GF-D8 (cell line): ENCODE measurements at places on chromosomes 6 and 20.

DNA sequence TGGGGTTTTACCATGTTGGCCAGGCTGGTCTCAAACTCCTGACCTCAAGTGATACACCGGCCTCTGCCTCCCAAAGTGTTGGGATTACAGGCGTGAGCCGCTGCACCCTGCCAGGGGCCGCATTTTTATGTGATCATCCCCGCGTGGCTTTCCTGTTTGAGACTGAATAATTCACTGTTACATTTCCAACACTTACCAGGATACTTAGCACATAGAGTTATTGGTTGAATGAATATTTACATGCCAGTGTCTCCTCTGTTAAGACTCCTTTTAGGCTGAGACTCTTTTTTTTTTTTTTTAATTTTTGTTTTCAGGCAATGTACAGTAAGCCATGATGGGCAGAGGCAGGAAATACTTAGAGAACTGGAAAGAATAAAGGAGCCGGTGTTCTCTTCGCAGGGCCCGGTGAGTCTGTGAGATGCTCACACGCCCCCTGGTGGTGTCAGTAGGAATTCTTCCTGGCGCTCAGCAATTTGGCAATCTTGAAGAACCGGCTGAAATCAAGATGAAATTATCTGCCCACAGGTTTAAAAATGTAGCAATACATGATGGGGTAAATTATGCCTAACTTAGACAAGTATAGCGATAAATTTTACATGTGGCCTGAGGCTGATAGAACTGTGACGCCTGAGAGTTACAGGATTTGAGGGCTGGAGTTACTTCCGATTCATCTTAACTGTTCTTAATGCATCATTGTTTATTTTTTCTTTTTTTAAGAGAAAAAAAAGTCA, 7.6 kb upstream of the RNF114 start:
- DNase-seq = peak; percentile 43

GRCh38 chr6:22468256-22468965, 101.0 kb upstream of the HDGFL1 start:
- DNase-seq = no peak

GRCh38 chr6:19811397-19812079, 25.6 kb upstream of the ID4 start:
- DNase-seq = no peak

- DNase-seq = no peak
Measured at GRCh38 chr6:53986721-53987521, 124.3 kb upstream of the MLIP start.

GRCh38 chr20:10498200-10498599, 63.1 kb downstream of the SLX4IP start:
- DNase-seq = peak; percentile 27

DNA sequence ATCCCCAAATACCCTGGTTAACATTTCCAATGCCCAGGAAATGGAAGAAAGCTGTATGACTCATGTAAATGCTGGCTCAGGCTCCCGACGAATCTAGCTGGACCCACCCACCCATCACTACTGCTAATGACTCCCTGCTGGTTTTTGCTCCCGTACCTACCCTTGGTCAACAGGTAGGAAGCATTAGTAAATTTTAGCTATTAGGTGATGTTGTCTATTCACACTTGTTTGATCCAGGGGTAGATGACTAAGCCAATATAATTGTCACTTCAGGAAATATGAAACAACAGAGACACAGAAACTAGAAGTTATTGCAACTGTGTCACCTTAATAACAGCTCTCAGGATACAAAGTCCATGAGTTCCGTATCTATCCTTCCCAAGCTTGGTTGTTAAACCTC, 94.4 kb upstream of the BEND6 start:
- DNase-seq = no peak

- no peak for DNase-seq
Measured at GRCh38 chr6:161594412-161594811, 320.6 kb upstream of the AGPAT4 start.

DNA sequence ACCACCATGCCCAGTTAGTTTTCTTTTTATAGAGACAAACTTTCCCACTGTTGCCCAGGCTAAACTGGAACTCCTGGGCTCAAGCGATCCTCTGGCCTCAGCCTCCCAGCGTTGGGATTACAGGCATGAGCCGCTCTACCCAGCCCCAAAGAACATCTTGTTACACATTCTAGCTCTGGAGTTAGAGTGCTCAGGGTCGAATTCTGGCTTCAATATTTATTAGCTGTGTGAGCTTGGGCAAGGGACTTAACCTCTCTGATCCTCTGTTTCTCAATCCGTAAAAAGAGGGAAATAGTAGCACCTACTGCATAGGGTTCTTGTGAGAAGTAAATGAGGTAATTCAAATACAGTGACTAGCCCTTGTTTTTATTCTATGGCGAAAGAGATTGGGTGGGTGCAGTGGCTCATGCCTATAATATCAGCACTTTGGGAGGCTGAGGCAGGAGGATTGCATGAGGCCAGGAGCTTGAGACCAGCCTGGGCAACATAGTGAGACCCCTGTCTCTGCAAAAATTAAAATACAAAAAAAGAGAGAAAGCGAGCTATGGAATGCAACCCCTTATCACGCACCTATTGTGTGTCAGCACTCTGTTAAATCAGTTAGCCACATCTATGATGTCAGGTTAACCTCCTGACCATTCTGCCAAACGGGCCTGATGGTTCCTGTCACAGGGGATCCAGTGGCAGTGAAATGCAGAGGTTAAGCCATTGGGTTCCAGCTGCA, 19.7 kb downstream of the BCAS4 start:
- DNase-seq = no peak

DNA sequence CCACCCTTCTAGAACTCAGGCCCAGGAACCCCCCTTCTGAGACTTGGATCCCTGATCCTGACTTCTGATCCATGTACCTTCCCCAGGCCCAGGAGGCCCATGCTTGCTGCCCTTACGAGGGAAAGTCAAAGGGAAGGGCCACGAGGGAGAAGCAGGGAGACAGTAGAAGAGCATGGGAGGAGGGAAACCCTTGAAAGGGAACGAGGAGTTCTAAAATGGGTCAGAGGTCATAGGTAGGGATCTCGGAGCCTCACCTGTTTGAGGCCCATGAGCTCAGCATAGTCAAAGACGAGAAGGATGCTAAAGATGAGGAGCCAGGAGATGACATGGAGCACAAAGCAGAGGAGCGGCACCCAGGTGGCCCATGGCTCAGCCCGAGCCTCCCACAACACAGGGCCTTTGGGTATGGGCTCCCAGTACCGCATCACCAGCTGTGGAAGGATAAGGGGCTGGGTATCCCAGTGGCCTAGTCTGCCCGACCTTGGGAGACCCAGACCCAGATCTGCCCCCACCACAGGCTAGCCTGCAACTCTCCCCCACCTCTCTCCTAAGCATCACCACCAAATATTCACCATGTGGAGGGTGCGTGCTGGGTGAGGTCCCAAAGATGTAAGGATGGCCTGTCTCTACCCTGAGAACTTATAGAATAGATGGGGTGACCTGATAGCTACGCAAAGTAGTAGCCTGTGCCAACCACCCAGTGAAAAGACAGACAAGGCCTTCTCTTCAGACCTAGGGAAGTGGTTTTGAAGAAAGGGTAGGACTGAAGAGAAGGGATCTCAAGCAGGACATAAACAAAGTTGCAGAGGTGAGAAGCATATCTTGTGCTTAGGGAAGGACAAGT, 1.5 kb downstream of the NRM start:
- DNase-seq = no peak

GRCh38 chr6:24330137-24330732, 27.6 kb downstream of the DCDC2 start:
- no peak for DNase-seq

- DNase-seq = no peak
Measured at GRCh38 chr6:79538106-79538971, 1.1 kb upstream of the LCA5 start.

DNA sequence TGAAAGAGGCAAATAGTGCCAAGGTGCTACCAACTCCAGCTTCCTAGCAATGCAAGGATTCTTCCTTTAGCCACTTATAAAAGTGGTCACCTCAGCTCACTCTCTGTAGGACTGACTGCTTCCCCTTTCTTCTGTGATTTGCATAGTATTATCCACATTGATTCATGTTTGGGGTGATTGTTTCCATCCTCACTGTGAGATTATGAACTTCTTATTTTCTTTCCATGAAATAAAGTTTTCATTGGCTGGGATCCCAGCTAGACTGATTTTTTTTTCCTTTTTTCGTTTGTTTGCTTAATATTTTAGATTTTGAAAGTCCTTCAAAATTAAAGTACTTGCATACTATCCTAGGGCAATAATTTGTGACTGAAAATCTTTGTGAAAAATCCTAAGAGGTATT, 50.5 kb downstream of the EYA4 start:
- no peak for DNase-seq

DNA sequence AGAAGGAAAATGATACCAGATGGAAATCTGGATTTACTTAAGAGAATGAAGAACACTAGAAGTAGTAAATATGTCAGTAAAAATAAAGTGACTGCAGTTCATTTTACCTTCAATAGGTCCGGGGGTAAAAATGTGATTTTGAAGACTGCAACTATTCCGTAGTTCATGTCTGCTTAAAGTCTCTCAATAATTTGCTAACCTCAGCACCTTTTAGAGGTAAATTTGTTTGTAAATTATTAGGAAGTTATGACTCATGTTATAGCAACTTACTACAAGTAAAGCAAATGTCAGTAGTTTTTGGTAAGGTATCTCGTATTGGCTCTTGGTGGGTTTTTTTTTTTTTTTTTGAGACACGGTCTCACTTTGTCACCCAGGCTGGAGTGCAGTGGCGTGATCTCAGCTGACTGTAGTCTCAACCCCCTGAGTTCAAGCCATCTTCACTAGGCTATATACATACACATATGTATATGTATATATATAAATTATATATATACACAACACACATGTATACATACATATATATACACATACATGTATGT, 32.1 kb downstream of the BICRAL start:
- DNase-seq = no peak

DNA sequence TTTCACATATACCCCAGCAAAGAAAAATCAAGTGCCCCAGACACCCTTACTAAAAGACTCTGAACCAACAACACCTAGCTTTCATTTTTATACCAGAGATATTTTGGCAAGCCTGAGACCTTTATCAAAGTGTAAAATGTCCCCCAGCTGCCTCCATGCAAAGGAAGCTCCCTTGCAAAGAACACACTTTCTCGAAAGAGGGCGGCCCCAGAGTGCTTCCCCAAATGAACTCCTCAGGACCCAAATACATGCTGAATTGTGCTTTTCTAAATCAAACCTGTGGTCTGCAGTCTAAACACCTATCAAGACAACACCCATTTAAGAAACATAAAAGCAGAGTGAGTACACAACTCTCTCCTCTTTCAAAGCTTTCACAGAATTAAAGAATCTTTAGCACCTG, 490 bp downstream of the IPCEF1 start:
- DNase-seq = peak; percentile 56

DNA sequence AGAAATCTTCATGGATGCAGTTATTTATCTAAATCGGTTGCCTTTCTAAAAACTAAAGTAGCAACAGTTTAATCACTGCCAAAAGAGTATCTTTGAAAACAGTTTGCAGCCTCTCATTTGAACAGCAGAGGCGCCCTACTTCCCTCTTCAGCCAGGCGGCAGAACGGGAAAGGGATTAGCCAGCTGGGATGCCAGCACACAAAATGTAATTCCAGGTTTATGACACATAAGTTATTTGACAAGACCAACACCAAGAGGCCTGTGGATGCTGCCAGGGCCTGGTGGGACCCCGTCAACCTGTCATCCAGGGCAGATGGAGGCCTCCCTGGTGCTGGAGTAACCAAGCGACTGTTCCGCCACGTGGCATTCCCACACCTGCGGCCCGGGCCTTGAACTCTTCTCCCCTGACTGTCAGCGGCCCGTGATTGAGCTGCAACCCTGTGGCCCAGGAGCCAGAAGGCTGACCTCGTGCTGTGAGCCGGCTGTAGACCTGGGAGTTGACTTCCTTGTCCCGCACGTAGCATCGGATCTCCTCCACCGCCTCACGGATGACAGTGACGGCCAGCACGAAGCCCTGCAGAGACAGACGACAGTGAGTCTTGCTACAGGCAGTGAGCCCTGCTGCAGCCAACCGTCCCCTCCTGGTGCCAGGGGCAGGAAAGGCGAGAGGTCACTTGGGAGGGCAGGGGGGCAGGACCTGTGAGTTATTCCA, 55.5 kb downstream of the ATP9A start:
- DNase-seq = no peak

- DNase-seq = no peak
Measured at GRCh38 chr6:34071136-34071883, 74.6 kb downstream of the GRM4 start.

DNA sequence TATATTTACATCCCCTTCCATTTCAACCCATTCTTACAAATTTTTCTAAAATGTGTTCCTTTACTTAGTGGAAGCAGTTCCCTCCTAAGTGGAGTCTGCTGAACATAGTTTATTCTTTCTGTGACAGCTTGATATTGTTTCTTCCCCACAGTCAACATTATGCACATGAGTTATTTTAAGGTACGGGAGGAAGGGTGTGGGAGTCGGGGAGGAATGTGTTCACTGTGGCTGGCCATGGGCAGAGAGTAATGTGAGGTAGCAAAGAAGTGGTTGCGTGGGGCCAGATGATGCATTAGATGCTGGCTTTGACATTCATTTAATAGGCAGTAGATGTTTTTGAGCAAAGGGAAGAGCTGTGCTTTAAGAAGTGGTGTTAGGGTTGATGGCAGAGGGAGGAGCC, 98.5 kb downstream of the ARMC2 start:
- no peak for DNase-seq

- DNase-seq = no peak
Measured at GRCh38 chr6:89351671-89352277, 748 bp downstream of the UBE2J1 start.

GRCh38 chr20:17885544-17885943, 83.0 kb downstream of the SNX5 start:
- DNase-seq = no peak

- DNase-seq = no peak
Measured at GRCh38 chr6:111854683-111855082, 18.6 kb downstream of the FYN start.

DNA sequence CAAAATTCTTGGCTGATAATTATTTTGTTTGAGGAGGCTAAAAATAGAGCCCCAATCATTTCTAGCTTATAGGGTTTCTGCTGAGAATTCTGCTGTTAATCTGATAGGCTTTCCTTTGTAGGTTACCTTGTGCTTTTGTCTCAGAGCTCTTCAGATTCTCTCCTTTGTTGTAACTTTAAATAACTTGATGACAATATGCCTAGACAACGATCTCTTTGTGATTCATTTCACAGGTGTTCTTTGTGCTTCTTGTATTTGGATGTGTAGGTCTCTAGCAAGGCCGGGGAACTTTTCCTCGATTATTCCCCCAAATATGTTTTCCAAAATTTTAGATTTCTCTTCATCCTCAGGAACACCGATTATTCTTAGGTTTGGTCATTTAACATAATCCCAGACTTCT, 376.5 kb upstream of the MAN1A1 start:
- no peak for DNase-seq
